ENCODE measurements at places on chromosomes 16 and 17.

DNA sequence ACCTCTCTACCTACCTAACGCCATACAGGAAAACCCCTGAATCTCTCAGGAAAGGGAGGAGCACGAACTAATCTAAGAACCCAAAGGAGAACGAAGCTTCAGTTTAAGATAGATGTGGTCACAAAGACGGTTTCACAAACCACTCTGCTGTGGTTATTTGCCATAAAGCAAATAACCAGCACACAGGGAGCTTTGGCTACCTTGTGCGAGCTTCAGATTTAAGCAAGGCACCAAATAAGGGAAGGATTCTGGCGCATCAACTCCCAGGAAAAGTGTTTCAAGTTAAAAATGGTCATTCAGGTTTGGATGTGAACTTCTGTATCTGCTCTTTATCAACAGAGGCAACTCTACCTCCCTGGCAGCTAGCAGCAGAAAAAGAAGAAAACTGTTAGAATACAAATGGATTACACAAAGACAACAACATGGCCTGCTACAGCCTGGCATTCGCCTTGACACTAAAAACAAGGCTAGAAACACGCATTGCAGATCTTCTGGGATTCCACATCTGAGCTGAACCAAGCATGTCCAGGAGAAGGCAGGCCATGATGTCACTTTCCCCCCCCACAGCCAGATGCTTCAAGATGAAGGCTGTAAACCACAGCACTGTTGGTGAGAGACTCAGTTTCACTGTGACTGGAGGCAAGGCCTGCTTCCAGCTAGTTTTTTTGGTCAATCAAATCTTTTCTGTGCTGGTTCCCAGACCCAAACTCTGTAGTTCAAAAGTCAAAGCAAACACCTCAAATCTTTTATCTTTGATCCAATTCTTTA, 43.6 kb downstream of the SMG6 start:
- no peak for DNase-seq

- DNase-seq: no peak
Measured at GRCh38 chr17:70564006-70564620, 394.8 kb downstream of the KCNJ2 start.

DNA sequence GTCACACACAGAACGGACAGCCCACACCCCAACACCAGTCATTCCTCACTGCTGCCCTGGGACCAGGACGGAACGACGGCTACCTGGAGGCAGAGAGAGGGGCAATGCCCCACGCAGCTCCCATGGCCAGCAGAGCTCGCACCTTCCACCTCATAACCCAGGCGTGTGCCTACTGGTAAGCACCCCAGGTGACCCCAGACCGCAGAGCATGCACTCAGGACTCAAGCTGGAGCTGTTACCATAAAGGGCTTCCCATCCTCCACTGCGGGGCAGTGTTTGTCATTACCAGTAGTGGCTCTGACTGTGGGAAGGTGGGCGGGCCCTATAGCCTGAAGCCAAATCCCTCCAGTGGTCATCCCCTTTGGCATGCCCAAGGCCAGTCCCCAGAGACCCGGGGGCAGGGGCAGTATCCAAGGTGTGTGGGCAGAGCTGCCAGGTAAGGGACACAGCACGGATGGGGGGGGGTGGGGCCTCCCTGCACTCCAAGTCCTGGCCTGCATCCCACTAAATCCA, 4.7 kb upstream of the BCAR1 start:
- DNase-seq: no peak

DNA sequence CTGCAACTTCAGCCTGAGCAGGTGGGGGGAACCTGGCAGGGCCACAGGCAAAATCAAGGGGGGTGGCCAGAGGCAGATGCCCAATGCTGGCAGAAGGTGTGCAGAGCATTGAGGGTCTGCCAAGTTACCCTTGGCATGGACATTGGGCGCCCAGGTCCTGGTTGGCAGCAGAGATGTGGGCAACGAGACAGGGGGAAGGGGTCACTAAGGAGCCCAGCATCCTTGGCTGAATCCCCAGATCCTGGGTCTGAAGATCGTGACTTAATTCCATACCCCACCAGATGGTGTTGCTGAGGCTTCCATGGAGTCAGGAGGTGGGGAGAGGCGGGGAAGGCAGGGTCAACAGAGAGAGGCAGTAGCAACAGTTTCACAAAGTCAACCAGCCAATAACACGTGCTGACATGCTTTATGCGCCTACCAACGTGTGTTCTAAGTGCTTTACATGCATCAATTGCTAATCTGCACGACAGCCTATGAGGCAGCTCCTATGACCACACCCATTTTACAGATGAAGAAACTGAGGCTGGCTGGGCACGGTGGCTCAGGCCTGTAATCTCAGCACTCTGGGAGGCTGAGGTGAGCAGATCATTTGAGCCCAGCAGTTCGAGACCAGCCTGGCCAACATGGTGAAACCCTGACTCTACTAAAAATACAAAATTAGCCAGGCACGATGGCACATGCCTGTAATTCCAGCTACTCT, 83.3 kb downstream of the GSG1L start:
- DNase-seq: no peak

GRCh38 chr17:36668824-36669223, 67.4 kb downstream of the MRM1 start:
- no peak for DNase-seq

GRCh38 chr16:10981697-10982216, 37.4 kb downstream of the CLEC16A start:
- DNase-seq: no peak

DNA sequence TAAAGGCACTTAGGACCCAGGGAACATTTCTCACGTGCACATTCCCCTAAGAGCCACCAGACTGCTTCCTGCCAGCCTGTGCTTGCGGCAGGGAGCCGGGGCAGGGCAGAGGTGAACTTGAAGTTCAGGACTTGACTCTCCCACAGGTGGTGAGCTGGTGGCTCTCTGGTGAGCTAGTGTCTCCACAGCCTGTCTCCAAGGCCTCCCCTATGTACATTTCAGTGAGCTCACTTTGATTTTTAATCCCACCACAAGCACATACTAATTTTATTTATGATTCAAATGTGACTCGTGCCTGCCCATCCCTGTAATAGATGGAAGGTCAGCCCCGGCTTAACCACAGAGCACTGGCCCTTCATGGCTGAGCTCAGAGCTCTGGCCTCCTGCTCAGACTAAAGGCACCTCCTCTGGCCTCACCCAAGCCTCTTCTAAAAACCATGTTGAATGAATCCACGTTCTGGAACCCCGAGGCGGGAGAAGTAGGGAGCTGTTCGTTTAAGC, 9.2 kb downstream of the SNN start:
- no peak for DNase-seq

DNA sequence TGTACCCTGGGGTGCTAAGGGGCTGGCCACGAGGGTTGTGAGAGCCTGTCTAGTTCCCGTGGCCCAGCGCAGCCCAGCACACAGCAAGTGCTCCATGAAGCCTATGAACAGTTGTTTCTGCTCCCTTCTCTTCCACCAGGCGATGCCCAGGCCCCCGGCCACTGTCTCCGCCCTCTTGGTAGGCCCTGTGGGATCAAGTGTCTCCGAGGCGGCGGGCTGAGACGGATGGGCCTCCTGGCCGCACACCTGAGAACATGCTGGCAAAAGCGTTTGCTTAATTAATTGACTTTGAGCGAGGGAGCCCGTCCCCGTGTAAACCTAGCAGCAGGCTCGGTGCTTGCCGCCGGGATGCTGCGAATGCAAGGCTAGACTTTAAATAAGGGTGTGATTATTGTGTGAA, 129.7 kb upstream of the GSE1 start:
- no peak for DNase-seq

- no peak for DNase-seq
Measured at GRCh38 chr17:5241861-5242671, 7.4 kb upstream of the SCIMP start.

DNA sequence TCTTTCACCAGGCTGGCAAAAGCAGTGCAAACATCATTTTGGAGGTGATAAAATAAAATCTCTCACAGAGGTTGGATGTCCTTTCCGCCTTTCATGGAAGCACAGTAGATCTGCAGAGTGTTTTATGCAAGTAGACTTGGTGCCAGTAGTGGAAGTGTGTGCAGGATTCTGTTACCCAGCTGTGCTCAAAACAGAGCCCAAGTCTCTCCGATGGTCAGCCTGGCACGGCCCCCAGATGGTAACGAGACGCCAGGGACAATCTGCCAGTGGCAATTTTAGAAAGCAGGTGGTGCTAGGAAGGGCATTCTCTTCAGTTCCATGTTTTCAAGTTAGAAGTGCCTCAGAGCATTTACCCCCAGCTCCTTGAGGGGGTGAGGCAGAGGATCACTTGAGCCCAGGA, 1.5 kb upstream of the MTHFSD start:
- DNase-seq: no peak

- no peak for DNase-seq
Measured at GRCh38 chr16:89041571-89042481, 51.8 kb upstream of the ACSF3 start.

- DNase-seq: no peak
Measured at GRCh38 chr17:61903251-61903650, 24.5 kb downstream of the INTS2 start.

DNA sequence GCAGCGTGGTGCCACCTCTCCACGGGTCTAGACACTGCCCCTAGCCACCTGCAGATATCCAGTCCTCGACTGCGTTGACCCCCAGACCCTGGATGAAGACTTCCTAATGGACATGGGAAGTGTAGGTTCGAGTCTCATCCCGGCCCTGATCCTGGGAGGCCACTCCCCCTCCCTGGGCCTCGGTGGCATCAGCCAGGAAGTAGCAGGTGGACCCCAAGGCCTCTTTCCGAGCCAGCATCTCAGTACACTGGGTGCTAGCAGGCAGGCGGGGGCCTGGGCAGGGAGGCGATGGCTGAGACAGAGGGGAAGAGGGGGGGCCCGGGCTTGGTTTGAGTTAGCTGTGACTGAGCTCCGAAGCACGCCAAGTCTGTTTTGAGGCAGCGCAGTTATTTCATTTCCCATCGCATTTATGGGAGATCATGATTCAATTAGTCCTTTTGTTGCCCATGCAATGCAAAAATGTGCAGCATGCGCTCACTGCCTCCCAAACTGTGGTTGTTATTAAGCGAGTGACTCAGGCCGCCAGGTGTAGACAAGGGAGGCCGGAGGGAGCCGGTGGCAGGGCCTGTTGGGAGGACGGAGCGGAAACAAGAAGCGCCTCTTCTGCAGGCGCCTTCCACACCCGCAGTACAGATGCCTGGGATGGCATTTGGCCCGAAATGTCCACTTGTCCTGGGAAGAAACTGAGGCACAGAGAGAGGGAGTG, 25.3 kb upstream of the ZNF469 start:
- no peak for DNase-seq

DNA sequence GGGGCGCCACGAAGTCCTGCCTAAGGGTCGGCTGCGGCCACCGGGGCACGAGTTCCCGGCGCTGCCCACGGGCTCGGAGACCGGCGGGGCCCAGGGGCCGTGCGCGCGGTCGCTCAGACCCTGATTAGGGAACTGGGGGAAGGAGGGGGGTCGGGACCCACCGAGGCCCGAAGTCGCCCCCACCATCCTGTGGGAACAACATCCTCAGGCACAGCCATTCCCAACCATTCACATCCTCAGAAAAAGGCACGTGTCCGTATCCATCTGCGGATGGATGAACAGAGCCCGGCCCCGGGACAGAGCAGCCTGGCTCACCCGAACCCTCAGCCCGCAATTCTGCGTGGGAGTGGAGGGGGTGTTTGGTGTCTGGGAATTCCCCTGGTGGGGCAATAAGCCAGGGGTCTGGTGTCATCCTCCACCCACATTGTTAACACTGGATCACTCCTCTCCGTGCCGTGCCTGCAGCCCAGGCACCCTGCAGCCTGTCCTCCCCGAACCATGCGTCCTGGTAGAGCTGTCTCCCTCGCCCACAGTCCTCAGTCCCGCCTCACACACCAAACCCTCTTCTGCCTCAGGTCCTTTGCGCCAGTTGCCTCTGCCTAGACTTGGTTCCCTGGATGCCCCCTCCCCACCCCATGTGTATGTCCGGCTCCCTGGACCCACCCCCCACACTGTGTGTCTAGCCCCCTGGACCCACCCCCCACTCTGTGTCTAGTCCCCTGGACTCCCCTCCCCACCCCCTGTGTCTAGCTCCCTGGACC, 789 bp upstream of the CCDC57 start:
- peak; percentile 22 for DNase-seq

- DNase-seq: no peak
Measured at GRCh38 chr16:84753412-84754326, 53.9 kb downstream of the USP10 start.

DNA sequence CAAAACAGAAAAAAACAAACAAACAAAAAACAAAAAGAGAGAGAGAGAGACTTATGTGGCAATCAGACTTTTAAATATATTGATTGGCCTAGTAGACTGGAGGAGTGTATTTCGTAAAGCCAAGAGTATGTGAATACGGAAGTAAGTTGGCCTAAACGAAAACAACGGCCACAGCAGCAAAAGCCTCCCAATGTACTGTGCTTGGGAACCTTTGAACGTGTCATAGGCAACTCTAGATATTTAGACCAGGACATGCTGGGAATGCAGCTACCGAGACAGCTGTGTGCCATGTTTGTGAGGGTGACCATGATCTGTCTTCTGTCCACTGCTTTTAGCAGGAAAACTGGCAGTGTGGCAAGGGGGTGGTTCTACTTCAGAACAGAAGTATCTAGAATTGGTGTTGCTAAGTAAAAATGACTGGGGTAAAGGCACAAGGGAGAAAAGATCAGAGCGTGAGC, 7.4 kb downstream of the MAF start:
- DNase-seq: no peak

- DNase-seq: no peak
Measured at GRCh38 chr16:4467916-4468315, 6.5 kb downstream of the NMRAL1 start.

- DNase-seq: no peak
Measured at GRCh38 chr17:57956291-57957119, 1.3 kb upstream of the CUEDC1 start.

GRCh38 chr17:956905-957304, 22.7 kb downstream of the NXN start:
- DNase-seq: no peak

GRCh38 chr16:12791340-12791739, 12.3 kb downstream of the CPPED1 start:
- DNase-seq: no peak

DNA sequence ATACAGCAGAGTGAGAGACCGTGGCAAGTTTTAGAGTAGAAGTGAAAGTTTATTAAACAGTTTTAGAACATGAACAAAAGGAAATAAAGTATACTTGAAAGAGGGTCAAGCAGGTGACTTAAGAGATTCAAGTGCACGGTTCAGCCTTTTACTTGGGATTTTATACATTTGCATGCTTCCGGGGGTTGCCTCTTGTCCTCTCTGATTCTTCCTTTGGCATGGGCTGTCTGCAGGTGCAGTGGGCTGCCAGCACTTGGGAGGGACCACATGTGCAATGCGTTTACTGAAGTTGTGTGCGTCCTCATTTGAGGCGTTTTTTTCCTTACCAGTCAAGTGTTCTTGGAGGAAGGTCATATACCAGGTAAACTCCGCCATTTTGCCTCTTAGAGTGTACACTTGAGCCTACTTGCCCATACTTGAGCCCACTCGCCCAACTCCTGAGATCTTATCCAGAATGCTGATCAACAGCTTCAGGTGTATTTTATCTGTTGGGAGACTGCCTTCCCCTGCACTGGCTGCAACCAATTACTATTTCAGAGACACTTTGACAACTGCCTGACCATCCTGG, 195.2 kb downstream of the IRX5 start:
- DNase-seq: no peak
